ENCODE measurements at places on chromosomes 4 and X. TPM values are rescaled to one million over a fixed set of nuclear protein-coding genes. Genes with fewer than 3 reads are reported as not detected.

GRCh38 chr4:10688022-10688421, 3.5 kb upstream of the CLNK start:
- no peak overlapping the region for H3K4me3 ChIP-seq
- H3K27me3 ChIP-seq: no peaks in the 10 kb centered on the region
- no peak overlapping the region for H3K27ac ChIP-seq
- DNase-seq: no peak

SPANXB1 gene
- total RNA-seq: not detected

DNA sequence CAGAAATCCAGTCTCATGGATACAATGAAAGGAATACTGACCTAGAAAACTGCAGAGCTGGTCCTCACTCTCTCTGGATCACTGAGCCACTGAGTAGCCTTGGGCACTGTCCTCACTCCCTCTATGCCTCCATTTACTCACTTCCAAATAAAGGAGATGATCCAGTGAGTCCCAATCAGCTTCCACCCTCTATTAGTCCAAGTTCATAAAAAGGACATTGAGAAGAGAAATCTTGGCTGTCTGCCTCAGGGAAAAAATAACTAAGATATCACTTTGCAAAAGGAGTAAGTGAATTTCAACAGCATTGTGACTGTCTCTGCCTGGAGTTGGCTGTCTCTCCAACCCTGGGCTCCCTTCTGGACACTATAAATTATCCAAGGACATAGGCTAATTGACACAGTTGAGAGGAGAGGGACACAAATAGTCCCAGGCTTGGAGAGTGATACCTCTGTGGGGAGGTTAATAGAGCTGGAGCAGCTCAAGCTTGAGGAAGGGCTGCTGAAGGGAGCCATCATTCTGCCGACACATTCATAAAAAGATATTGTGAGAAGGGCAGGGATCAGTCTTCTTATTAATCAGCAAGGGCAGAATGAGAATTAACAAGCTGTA, 572.3 kb downstream of the RAB28 start:
- H3K4me3 ChIP-seq: no peak overlapping the region
- DNase-seq: no peak
- no peaks in the 10 kb centered on the region for H3K27me3 ChIP-seq
- no peaks in the 10 kb centered on the region for H3K36me3 ChIP-seq
- no peaks in the 10 kb centered on the region for H3K4me1 ChIP-seq

DNA sequence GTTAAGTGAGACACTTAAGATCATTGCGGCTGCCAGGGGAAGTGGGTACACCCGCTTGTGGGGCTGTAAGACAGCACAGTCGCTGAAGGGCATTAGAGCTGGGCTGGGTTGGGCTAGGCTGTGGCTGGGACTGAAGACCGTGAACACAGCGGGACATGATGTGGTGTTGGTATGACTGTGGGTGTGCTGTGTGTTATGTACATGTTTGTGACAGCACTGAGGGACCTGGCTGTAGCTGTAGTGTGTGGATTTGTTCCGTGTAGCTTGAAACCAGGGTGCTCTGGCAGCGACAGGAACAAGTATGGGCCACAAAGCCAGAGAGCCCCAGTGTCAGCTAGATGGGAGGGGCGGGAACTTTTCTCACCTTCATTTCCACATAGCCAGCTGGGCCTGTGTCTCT, 82.1 kb downstream of the NHSL2 start:
- no peaks in the 10 kb centered on the region for H3K36me3 ChIP-seq
- no peak overlapping the region for H3K27ac ChIP-seq
- no peaks in the 10 kb centered on the region for H3K4me1 ChIP-seq
- H3K27me3 ChIP-seq: no peaks in the 10 kb centered on the region
- DNase-seq: no peak

DNA sequence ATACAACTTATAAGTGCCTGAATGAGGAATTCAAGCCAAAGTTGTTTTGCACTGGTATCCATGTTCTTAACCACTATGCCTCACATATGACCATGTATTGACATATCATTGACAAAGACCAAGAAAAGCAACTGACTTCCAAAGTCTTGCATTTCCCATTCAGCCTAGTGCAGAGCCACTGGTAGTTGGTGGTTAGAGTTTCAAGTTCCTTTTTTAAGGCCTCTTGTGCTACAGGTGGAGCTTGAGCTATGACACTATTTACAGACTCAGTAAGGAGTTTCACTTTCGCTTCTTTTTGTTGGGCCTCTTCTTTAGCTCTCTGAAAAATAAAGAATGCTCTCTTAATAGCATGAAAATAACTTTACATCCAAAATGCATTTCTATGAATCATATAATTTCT, 763.0 kb downstream of the DMD start:
- no peak overlapping the region for H3K4me3 ChIP-seq
- DNase-seq: no peak
- H3K4me1 ChIP-seq: no peaks in the 10 kb centered on the region
- H3K36me3 ChIP-seq: no peaks in the 10 kb centered on the region

GRCh38 chrX:19063030-19063429, 59.2 kb downstream of the ADGRG2 start:
- no peak for DNase-seq
- H3K4me3 ChIP-seq: no peak overlapping the region
- H3K4me1 ChIP-seq: no peaks in the 10 kb centered on the region
- no peaks in the 10 kb centered on the region for H3K27me3 ChIP-seq

Data from ascending aorta (tissue), 2 donors.